ENCODE measurements at places on chromosomes 4 and X. TPM values are rescaled to one million over a fixed set of nuclear protein-coding genes. Genes with fewer than 3 reads are reported as not detected.

Gene NLGN4X
- total RNA-seq = not detected

Gene YY2
- 0.72 TPM for total RNA-seq

Gene VSIG1
- total RNA-seq = not detected

Gene SH3RF1
- total RNA-seq = 29.8 TPM

Gene DAPP1
- not detected for total RNA-seq

Gene MPP1
- total RNA-seq = 36.4 TPM

Gene SPANXA1
- not detected for total RNA-seq

Gene CXCL1
- not detected for total RNA-seq

Gene SORCS2
- 0.36 TPM for total RNA-seq

Gene FAM47E
- total RNA-seq = not detected

Gene ATP2B3
- total RNA-seq = under 0.01 TPM

Gene NXF2
- not detected for total RNA-seq

Gene CXCL8
- 3.3 TPM for total RNA-seq

Gene CTAG1A
- not detected for total RNA-seq

Gene AMBN
- total RNA-seq = not detected

Gene FUNDC1
- 13.6 TPM for total RNA-seq

Gene AFM
- not detected for total RNA-seq

Gene SOWAHD
- total RNA-seq = 0.28 TPM

Gene MAGEE1
- total RNA-seq = 0.56 TPM

Gene CNKSR2
- 0.56 TPM for total RNA-seq
